ENCODE measurements at places on chromosomes 3 and 15.

DNA sequence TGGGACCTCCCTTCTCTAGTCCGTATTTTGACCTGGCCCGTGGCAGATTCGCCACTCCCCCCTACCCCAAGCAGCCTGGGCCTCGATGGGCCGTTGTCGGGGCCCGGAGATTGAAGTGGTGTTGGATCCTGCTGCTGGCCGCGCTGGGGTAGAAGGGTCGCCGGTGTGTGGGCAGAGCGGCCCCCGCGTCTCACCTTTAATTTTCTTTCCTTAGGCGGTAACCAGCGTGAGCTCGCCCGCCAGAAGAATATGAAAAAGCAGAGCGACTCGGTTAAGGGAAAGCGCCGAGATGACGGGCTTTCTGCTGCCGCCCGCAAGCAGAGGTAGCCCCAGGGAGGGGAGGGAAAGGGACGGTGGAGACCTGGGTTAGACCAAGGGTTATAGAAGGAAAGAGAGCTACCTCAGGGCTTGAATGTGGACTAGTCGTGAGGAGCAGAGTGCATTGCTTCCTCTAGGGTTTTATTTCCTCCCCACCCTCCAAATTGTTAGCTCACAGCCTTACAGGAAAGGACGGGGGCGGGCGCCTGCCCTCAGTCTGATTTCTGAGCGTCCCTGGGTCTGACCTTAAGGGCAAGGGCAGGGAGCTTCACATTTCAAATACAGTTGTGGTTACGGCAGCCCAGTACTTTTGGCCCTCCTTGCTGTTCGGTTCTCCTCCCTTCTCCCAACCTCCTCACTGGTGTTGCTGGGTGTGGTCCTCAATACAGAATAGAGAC, 799 bp downstream of the SERF2 start:
- peak; percentile 32 for DNase-seq

DNA sequence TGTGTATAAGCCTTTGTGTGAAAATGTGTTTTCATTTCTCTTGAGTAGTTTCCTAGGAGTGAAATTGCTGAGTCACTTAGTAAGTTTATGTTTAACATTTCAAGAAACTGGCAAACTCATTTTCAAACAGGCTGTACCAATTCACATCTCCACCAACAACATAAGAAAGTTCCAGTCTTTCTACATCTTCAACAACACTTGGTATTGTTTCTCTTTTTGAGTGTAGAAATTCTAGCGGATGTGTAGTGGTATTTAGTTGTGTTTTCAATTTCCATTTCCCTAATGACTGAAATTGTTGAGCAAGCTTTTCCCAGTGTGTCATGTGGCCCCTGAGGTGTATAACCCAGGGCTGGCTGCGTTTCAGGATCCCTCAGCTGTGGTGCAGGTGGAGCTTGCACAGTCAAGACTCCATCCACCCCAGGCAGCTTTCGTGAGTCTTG, 258.5 kb downstream of the PDCD6IP start:
- DNase-seq = peak; percentile 5

GRCh38 chr3:55658270-55658669, 171.2 kb upstream of the WNT5A start:
- DNase-seq = no peak

GRCh38 chr3:177229791-177230190, 32.5 kb upstream of the TBL1XR1 start:
- DNase-seq = peak; percentile 35

GRCh38 chr3:79369306-79369705, 398.5 kb downstream of the ROBO1 start:
- no peak for DNase-seq

GRCh38 chr3:69339760-69340159, 46.1 kb downstream of the FRMD4B start:
- DNase-seq = no peak
